ENCODE measurements at places on chromosomes 6 and 20.

DNA sequence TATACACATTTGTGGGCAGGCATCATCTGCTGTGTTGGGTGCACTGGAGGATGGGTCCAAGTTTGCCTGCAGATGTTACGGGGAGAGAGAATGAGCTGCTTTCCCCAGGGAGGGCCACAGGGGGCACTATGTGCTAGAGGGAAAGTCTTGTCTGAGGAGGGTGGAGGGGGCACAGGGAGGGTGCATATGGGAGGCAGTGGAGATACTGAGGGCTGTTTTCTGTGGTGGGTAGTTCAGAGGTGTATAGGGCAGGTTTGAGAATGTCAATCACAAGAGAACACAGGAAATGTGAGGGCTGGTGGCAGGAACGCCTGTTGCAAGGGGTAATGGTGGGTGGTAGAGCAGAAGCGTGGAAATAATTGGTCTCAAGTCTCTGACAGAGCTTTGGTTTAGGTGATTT lies 7.7 kb upstream of the PTPRA start:
- no peak for DNase-seq

DNA sequence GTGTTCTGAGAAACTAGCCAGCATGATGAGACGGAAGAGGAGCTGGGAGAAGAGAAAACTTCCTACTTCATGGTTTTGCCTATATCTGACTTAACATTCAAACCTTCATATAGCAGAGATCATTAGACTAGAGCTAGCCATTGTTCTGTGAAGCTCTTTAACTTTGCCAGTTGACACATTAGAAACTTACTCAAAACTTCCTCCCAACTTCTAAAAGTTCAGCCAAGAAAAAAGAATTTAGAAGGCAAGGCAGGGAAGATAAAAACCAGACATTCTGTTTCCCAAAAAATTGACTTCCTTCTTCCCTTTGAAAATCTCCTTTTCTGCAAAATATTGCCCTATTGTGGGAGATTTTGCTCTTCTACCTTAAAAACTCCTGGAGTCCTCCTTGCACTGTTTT lies 134.8 kb upstream of the UST start:
- no peak for DNase-seq

- no peak for DNase-seq
These were observed 27.2 kb downstream of the DUSP22 start for GRCh38 chr6:319177-320131.

GRCh38 chr6:43054206-43054943 lies 724 bp upstream of the CUL7 start:
- no peak for DNase-seq

DNA sequence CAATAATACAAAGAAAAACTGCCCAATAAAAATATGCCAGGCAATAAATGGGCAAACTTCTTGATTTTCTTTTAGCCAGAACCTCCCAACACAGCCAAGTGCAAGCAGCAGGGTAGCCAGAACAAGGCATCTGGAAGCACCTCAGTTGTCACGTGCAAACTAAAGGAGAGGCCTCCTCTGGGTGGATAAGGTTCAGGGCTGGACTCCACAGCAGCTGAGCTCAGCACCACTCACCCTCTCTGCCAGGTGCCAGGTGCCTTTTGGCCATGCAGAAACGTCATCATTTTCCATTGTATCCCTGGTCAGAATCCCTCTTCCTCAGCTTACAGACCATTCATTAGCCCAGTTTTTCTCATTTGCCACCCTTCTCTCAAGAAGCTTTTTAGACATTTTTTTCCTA lies 52.7 kb downstream of the SOD2 start:
- DNase-seq = no peak

DNA sequence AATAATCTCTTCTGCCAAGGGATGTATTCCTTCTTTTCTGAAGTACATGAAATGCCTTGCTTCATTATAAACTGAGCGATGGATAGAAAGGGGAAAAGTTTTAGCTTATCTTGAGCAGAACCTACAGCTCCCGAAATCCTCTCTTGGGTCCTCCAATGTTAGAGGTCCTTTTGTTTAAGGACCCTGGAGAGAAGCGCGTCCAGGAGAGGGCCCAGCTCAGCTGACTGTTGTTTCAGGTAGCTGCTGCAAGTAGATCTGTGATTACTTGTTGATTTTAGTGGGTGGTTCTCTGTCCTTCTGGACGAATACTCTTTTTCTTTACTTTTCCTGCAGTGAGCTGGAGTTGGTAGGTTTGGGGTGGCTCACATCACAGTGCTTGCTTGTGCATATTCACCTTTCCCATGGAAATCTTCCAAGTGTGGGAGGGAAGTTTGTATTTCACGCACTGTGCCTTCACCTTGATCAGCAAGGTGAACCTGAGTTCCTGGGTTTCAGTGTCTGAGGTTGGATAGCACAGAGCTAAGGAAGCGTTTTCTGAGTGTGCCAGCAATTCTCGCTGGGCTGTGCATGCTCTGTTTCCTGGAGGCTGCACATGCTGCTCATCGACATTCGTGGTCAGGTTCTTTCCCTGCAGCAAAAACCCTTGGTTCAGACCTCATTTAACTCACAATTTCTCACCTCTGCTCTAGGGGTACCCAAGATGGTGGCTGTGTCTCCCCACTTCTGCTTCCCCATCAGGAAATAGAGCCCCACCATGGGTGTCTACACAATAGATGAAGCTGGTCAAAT lies 176.3 kb downstream of the JARID2 start:
- no peak for DNase-seq

GRCh38 chr6:114276783-114277182 lies 66.0 kb downstream of the HS3ST5 start:
- no peak for DNase-seq

DNA sequence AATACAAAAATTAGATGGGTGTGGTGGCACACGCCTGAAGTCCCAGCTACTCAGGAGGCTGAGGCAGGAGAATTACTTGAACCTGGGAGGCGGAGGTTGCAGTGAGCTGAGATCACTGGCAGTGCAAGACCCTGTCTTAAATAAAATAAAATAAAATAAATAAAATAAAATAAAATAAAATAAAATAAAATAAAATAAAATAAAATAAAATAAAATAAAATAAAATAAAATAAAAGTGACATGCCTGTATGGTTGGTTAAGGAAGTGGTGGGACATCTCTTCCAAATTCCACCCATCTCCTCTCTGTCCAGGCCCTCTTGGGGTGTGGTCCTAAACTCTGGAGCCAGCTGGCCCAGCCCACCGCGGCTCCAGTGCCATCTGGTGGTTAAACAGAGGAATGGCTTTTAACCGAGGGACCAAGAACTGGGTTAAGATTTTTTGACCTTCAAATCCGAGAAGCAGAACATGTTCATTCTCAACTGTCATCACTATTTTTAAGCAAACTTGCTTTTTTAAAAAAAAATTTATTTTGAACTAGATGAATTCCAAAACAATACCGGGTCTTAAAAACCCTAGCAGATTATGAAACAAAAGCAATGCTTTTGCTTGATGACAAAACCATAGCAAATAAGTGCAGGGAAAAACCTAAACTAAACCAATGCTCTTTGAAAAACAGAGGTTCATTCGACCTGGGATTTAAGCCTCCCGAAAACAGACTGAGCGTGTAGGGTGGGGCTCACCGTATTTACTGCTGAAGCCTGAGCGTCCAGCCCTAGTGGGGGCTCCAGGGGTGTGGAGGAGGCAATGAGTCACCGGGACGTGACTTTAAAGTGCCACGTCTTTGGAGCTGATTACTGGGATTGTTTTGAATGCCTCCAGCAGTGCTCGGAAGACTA lies 68.8 kb downstream of the CDC5L start:
- DNase-seq = no peak

DNA sequence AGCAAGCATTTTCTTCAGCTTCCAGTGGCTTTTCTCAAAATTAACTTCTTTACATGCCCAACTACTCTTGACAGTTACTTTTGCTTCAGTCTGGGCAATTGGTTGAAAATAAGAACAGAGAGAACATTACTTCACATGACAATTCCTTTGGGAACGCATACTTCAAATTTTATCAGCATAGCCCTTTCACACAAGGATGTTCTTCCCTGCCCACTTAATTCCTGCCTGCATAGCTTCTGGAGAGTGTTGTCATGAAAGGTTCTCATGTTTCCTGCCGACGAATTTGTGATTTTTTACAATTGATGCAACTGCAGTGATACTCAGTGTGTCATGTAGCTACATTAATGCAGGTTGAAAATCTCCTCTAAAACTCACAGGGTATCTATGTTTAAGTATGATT lies 22.0 kb upstream of the SNRNP48 start:
- no peak for DNase-seq

GRCh38 chr20:33262658-33263065 lies 20.4 kb upstream of the BPIFB1 start:
- no peak for DNase-seq

DNA sequence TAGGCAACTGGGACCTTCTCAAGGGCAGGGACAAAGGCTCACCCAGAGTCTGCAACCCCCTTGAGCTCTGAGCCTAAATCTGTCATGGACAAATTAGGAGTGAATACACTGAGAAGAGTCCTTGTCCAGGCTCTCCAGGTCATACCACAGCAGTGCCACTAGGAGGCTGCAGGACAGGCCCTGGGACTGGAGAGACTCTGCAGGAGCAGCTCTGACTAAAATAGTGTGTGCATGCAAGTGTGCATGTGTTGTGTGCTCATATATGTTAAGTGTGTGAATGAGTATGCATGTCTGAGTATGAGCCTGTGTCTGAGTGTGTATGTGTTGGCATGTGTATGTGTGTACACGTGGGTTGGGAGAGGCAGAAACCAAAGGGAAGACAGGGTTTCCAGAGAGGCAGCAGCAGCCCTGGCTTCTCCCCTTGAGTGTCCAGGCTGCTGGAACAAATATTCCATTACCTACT lies 27.1 kb downstream of the MRPL14 start:
- no peak for DNase-seq

GRCh38 chr20:24667689-24668383 lies 198.4 kb downstream of the SYNDIG1 start:
- DNase-seq = no peak

GRCh38 chr6:166750108-166750793 lies 123.2 kb upstream of the RPS6KA2 start:
- no peak for DNase-seq

DNA sequence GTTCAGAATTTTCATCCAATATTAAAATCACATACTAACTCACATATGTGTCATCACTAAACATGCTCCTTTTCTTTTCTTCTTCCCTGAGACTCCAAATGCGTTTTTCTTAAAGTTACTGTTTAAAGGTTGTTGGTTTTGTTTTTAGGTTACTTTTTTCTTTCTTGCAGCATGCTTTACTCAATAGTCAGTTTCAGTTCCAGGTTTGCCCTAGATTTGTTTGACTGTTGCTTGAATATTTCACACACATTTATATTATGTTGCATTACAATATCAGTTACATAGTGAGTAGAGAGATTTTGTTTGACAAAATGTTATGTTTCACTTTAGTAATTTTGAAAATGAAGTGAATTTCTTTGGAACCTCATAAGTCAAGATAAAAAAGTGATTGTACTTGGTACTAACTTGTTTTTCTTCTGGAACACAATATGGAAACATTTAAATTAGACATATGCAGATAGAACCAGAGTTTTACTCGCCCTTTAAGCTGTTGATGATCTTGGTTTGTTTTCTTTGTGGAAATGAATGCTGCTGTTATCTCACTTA lies 27.3 kb downstream of the FNDC1 start:
- DNase-seq = no peak

- no peak for DNase-seq
These were observed 144.2 kb upstream of the TNFAIP3 start for GRCh38 chr6:137722749-137723272.

GRCh38 chr20:63233924-63234323 lies 1.8 kb upstream of the BIRC7 start:
- DNase-seq = no peak

DNA sequence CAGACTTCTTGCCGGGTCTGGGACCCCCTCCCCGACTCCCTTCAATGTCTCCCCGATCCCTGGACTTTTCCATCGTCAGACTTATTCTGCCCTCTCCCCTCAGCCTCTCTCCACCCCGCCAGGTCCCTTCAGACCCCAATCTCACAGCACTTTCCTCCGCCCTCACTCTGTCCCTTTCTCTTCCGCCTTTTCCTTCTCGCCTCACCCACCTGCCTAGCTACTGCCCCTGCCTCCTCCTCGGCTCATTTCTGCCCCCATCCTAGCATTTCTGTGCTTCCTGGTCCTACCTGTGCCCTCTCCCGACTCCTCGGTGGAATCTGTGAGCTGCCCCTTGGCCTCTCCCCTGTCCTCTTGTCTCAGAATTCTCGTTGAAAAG lies 616 bp downstream of the CHMP4B start:
- no peak for DNase-seq

DNA sequence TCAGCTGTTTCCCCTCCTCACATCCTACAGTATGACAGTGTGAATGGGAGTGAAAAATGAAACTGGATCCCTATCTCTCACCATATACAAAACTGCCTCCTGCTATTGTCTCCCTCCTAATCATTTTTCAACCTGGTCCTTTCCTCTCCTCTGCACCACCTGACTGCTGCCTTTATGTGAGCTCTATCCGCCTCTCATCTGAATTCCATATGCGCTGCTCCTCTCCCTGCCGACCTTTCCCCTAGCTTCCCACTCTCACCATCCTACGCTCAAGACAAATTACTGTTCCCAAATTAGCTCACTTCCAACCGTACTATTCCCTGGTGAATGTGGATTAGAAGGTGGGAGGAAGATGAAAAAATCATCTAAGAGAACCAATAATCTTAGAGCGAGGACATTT lies 148.4 kb upstream of the FBXL4 start:
- DNase-seq = no peak

- DNase-seq = no peak
These were observed 590 bp downstream of the C20orf204 start for GRCh38 chr20:64036346-64037198.

DNA sequence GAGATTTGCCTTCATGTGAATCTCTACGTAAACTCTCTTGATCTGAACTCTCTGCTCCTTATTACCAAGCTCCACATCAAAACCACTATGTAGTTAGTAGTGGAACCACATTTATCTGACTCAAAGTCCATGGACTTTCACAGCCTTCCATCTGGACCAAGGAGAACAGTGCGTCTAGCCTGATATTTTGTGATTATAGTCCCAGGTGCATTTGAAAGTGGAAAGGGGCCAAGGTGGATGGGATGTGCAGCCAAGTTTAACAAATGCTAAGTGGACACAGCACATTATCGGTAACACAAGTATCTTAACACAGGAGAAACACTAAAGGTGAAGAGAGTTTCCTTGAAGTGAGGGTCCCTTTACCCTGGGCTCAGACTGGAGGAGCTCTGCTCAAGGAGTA lies 281.2 kb upstream of the SGK1 start:
- no peak for DNase-seq

DNA sequence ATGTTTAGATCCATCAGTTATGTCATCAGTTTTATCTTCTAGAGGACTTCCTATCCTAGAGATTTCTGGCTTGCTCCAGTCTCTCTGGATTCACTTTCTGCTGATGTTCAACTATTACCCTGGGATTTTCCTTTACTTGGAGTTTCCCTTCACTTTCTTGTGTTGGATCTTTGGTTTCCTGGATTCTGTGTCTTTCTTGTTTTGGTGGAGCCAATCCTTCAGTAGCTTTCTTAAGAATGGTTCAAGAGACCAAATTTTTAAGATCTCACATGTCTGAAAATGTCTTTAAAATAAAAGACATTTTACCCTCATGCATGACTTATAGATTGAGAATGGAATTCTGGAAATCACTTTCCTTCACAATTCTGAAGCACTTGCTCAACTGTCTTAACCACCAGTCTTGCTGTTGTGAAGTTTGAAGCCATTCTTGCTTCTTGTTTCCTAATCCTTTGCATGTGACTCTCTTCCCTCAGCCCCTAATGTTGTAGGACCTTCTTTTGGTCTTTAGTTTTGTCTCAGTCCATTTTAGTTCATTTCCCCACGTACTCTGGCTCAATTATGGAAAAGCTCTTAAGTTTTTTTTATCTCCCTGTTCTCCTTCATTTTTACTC lies 87.9 kb downstream of the ARID1B start:
- DNase-seq = no peak
